ENCODE measurements at places on chromosomes 3 and 15. TPM values are rescaled to one million over a fixed set of nuclear protein-coding genes. Genes with fewer than 3 reads are reported as not detected.

Gene CCR9
- total RNA-seq, result not detected

Gene ACKR4
- 2.8 TPM for total RNA-seq

Gene ROPN1B
- 4.6 TPM for total RNA-seq

Gene NANOGP8
- total RNA-seq, result not detected

Gene ADAMTS7
- total RNA-seq, result 32.1 TPM

DNA sequence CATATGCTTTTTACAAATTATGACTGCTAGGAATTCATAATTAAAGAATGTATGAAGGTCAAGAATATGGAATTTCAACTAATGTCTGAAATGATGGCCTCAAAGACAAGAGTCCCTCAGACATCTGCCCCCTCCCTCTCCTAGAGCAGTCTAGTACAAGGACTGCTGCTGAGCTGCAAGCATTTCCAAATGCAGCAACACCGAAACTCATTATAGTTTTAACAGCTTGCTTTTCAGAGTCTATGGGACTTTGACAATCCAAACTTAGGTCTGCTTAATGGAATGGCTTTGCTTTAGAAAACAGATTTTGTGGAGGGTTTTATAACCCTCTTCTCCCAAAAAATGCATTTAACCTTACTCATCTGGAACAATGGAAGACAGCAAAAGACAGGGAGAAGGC, 115.4 kb downstream of the WDR76 start:
- no peak for DNase-seq

DNA sequence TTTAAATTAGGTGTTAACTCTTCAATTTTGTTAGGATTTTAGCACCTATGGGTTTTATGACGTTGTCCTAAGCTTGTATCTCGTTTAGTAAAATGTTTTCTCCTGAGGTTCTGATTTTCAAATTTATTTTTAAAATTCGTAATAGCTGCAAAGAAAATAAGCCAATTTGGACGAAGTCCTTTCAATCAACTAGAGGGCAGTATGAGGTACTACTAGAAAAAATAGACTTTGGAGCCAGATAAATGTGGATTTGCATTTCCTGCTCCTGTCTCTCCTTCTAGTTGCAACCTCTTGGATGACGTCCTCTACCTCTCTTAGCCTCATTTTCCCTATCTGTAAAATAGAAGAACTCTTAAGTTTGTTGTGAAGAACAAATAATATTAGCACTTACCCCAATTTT, 81.1 kb downstream of the SLTM start:
- no peak for DNase-seq

DNA sequence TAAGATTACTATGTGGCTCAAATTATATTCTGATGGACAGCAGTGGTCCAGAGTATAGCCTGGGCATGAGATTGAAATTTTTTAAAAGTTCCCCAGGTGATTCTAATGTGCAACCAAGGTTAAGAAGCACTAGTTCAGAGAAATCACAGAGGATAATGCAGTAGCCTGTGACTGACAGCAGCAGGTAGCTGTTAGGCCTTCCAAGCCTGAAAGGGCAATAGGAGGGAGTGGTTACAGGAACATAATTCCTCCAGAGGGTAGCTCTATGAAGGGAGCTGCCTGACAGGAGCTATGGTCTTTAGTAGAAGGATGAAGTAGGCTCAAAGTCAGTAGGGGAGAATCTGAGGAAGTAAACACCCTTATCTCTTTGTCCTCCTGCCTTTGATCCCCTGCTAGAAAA, 342.9 kb upstream of the PPP2R3A start:
- DNase-seq, result no peak

GRCh38 chr15:66698318-66698961, 3.6 kb upstream of the SMAD6 start:
- DNase-seq, result peak; percentile 80

DNA sequence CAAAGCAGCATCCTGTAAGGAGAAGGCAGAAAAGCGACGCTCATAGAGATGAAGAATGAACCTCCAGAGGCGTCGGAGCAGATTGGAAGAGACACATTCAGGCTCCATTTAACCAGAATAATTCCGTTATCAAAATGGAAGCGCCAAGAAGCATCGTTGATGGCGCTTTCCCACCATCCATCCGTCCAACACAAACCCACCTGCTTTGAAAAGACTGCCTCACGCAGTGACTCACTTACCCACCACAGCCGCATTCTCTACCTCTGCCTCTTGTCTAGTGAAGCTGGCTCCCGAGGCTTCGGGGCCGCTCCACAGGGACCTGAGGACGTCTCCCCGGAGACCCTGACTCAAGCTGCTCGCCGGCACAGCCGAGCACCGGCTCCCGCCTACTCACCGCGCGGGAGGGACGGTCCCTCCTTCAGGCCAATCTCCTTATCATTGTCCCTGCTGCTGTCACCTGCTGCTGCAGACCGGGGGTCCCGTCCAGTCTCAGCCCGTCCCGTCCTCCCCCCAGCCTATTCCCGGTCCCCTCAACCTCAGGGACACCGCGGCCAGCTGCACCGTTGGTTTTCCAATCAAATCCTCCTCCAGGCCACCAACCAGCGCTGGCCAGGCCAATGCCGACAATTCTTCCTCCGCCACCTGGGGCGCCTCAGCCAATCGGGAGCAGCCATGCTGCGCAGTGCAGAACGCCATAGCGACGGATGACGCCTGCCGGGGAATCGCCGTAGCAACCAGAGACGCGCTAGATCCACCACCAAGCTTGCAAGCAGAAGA, at the start of gene NEK10:
Gene NEK10 (minus strand): TSS at position 553 of the 777 bp plus-strand sequence. CDS start 16,501 bp downstream, outside the sequence.
- DNase-seq, result peak; percentile 93

DNA sequence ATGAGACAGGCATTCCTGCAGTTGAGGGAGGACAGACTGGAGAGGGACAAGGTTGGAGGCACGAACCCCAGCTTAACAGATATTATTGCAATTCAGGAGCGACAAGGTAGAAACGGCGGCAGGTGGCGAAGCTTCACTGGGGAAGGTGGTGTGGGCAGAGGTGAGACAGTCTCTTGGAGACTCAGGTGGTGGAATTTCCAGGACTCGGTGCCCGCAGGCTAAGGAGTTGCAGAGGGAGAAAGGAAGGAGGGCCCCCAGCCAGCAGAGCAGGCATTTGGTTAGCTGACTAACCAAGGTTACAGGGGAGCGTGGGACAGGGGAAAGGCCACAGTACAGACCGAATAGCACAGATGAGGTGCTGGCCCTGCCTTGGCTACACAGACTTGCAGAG, 3.0 kb downstream of the FAM174B start:
- DNase-seq, result no peak

DNA sequence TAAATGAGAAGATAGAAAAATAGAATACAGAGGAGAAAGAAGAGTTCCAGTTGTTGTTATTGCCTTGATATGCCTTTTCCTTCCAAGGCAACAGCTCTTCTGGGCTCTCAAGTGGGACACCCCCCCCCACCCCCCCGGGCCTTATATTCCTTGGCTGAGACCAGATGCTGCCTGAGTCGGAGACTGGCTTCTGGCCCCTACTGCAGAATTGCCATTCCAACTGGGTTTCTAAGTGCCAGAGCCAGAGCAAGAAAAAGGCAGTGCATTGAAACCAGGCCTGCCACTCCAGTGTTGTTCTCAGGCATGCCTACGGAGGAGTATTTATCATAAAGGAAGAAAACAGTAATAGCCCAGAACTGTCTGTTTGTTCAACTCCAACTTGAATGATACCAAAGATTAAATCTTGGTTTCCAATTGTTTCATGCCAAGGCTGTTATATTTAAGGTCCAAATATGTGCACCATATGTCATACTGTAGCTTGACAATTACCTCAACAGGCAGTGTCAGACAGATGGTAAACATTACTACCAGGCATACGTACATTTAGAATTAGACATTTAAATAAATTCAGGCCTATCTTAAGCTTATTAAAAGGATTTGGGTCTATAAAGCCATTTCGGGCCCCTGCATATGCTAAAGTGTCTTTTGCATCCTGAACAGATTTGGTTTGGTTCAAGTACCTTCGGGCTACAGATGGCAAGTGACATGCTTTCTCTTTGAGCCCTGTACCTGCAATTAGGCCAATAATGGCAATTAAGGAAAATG, 209.9 kb upstream of the SEMA6D start:
- DNase-seq, result no peak

DNA sequence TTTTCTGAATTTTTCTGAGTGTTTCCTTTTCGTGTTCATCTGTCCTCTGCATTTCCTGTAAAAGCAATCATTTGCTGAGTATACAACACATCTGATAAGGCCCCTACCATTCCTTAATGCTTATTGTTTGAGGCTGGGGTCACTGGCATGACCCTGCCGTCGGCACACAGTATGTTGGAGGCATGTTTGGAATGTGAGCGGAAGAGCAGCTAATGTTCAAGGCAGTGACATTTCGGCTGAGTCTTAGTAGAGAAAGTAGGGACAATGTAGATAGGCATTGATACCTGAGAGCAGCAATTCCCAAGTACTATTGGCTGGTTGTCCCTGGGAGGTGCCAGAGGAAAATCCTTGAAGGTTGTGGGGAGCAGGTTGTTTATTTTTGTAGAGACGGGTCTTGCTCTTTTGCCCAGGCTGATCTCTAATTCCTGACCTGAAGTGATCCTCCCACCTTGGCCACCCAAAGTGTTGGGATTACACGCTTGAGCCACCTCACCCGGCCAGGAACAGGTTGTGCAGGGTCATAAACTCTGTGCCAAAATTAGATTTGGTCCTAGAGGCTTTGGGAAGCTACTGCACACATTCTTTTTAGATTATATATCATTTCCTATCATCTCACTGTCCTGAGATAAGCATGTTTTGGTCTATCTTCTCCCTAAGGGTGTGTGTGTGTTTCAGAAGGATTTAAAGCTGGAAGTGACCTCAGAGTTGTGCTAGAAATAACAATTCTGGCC, 13.5 kb downstream of the PTPN23 start:
- no peak for DNase-seq

DNA sequence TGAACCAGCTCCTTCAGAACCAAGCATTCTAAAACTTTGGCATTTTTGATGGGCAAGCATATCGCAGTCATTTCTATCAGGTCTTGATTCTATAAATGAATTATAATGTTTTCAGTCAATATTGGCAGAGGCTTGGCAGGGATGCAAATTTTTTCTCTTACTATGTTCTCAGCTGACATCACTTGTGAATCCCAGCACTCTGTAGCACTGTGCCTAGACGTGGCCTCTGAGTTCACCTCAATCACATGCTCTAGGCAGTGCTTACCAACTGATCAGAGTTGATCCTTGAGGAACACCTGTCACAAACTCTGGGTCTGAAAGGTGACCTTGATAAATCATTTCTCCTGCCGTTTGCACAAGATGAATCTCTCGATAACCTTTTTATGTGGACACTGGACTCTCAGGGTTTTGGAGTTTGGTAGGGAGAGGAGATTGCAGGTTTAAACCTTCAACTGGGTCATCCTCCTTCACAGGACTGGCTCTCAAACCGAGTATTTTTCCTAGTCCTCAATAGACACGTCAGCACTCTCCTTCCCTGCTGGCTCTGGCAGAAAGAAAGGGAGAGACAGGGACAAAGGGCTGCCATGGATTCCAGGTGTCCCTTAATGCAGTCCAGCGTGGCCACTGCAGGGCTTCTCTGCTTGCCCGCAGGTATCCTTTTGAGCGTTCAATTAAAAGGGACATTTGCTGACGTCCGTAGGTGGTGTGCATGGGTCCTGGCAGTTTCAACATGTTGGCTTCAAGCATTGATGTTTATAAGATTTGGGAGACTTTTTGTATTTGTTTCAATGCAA, 222.3 kb upstream of the CMC1 start:
- DNase-seq, result no peak

- DNase-seq, result no peak
Observed at GRCh38 chr3:196624907-196625306, 14.6 kb upstream of the NRROS start.

DNA sequence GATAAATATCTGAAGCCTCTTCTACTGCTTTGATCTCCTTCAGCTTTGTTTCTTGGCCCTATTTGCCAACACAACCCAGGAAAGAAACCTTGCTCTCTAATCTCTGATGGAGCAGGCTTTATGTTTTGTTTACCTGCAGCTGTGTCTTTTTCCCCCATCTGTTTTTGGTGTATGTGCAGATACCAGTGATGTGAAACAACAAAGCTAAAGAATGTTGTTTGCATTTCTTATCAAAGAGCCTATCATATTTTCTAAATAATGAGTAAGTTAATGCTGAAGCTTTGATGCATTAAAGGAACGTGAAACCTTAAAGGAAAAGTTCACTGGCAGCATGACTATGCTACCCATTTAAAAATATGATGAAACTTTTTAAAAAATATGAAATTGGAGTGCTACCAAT, 238.4 kb downstream of the NEK10 start:
- DNase-seq, result no peak

GRCh38 chr3:42660898-42661297, 7.4 kb downstream of the ZBTB47 start:
- no peak for DNase-seq

DNA sequence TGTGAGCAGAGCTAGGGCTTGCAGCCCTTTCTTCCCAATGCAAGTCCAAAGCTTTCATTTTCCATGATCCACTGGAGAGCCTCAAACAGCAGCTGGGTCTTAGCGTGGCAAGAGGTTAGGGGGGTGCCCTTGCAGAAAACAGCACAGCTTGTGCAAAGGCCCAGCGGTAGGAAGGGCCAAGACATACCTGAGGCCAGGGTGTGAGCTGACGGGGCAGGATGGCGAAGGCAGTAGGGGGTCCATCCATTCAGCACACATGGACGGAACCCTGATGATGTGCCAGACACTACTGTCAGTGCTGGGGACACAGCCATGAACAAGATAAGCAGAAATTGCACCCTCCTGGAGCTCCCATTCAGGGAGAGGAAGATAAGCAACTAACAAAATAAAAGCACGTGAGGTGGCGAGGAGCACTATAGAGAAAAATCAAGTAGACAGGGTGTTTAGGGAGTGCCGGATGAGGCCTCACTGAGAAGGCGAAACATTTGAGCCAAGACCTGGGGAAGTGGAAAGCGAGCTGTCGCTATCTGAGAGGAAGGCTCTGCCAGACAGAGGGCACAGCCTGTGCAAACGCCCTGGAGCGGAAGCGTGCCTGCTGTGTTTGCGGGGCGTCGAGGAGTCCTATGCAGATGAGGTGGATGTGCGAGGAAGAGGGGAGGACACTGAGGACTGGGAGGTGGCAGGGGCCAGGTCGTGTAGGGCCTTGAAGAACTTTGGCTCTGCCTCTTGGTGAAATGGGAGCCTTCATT, 43.4 kb downstream of the SLC6A1 start:
- no peak for DNase-seq

GRCh38 chr15:90174140-90174875, 26.8 kb upstream of the SEMA4B start:
- peak; percentile 92 for DNase-seq
